SW 1271 (cell line): ENCODE measurements at places on chromosomes 4 and X.

DNA sequence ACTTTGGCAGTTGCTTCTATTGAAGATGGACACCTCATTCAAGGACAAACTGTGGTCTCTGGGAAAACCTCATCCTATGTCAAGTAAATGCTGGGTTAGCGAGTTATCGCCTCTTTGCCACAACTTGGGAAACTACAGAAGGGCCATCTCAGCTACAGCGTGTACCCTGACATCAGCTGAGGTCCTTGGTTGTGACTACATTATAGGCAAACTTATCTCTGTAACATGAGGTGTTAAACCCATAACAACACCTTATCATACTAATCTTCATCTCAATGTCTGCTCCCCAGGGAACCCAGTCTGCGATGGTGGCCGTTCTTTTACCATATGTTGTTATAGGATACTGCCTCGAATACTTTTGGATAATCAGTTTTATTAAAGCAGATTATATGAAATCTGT is 1862.7 kb downstream of the STIM2 start:
- DNase-seq: no peak

DNA sequence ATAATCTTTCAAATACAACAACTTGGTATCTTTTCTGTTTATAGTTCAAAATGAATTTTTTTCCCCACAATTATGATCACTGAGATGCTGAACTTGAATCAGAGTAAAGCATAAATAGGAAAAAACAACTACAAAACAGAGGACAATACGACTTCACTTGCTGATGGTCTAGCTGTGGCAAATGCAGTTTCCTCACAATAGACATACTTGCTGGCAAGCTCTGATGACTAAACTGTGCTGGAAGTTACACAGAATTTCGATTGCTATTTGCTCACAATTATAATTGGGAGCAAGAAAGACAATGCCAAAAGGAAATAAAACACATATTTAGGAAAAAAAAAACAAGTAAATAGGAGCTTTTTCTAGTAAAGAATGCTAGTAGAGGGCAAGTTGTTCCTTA is 14.7 kb downstream of the VEGFC start:
- DNase-seq: no peak

- no peak for DNase-seq
Observed at GRCh38 chrX:103066606-103067005, 2.6 kb upstream of the BEX1 start.

DNA sequence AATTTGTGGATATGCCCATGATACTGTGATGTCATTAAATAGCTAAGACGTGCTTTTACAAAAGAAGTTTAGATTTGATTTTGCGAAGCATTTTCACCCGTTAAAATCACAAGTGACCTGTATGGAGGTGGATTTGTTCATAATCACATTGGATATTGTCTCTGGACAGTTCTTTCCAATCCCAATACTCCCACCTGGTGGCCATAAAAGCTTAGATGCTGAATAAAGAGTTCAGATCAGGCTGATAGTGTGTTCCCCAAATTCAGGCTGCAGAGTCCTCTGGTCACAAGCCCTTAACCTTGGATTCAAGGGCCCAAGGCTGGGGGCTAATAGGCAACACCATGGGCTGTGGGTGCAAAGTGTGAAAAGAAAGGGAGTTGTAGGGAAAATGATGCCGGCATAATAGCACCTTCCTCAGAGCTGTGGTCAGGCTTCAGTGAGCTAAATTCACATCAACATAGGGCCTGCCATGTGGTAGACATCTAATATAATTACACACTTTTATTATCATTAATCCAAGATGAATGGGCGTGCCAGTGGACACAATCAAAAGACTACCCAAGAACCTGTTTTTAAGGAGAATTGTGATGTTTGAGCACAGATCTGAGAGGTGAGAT is 28.1 kb downstream of the SMIM43 start:
- DNase-seq: peak; percentile 39

- no peak for DNase-seq
Observed at GRCh38 chrX:72349190-72349589, 43.5 kb upstream of the CITED1 start.

- DNase-seq: no peak
Observed at GRCh38 chr4:86957215-86957614, 22.4 kb downstream of the AFF1 start.

- DNase-seq: no peak
Observed at GRCh38 chrX:54049801-54050200, 5.5 kb upstream of the PHF8 start.

DNA sequence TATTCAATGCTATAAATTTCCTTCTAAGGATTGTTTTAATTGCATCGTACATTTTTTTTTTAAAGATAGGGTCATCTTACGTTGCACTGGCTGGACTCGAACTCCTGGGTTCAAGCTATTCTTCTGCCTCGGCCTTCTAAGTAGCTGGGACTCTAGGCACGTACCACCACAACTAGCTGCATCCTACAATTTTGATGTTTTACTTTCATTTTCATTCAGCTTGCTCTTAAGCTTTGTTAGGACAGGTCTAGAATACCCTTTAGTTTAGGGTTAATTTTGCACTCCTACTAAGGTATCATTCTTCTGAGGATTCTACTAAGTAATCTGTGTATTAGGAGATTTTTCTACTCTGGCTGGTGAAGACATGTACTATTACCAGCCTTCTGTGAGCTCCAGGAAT is 50.2 kb upstream of the C1GALT1C1 start:
- DNase-seq: no peak

GRCh38 chr4:109810552-109811387 is 4.8 kb upstream of the GAR1 start:
- DNase-seq: no peak

DNA sequence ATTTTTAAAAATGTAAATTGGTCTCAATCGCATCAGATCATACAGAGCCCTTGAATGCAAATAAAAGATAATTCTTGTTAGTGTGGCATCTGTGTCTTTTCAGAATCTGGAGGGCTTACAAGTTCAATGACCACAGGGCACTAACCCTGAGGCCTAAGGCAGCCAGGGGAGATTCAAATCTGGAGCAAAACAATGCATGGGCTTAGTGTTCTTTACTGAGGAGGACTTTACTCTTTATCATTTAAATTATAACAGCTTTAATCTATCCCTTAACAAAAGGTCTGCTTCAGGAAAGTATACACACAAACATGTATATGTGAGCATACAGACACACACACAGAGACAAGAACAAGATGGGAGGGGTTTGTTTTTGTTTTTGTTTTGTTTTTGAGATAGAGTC is 51.0 kb upstream of the NSUN7 start:
- no peak for DNase-seq

- no peak for DNase-seq
Observed at GRCh38 chr4:109826719-109827118, 1.1 kb upstream of the RRH start.

GRCh38 chr4:146379744-146380143 is 142.0 kb downstream of the SLC10A7 start:
- no peak for DNase-seq

DNA sequence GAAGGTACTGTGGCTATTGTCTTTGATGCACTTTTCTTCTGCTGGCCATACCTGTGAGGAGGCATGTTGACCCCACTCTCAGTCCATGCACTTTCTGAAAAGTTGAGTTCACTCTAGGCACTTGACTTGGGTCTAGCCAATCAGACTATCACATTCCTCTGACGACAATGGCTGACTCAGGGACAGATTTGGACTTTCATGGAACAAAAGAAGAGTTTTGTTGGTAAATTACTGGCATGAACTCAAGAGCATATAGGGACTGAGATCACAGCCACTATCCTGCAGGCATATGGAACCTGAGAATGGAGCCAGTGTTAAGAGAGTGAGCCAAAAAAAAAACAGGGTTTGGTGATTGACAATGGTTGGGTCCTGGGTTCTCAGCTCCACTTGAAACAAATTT is 24.6 kb upstream of the CXCL6 start:
- DNase-seq: no peak

DNA sequence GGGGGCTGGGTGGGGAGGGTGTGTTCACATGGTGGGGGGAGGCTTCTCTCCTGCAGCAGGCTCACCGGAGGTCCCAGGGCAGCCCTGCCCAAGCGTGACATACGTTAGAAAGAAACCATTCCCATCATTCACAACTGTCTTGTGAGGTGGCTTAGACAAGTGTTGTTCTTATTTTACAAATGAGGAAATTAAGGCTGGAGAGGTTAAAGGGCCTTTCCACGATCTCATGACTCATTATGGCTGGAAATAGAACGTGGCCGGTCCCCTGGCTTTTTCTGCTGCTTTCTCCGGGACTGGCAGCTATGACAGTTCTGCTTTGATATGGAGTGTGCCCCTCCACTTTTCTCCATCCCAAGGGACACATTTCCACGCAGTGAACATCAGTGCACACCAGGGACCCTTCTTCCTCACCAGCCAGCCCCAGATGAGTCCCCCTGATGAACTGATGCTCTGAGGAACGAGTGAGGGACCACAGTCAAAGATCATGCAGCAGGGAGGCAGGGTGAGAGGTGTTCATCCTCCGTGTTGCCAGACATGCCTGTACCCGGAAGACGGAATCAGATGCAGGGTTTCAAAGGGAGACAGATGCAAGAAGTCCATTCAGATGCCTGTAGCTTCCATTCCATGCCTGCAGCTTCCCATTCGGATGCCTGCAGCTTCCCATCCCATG is 64.0 kb upstream of the ACSL1 start:
- no peak for DNase-seq

- no peak for DNase-seq
Observed at GRCh38 chr4:177511611-177512010, 69.4 kb upstream of the AGA start.

GRCh38 chrX:11066812-11067211 is 44.3 kb upstream of the HCCS start:
- DNase-seq: no peak

GRCh38 chr4:96025011-96025410 is 185.1 kb downstream of the PDHA2 start:
- DNase-seq: no peak
